Hindlimb muscle (tissue), 1 donor: ENCODE measurements at places on chromosomes 2 and 18.

- no peak for DNase-seq
Measured at GRCh38 chr2:8249141-8249540, 432.7 kb upstream of the ID2 start.

DNA sequence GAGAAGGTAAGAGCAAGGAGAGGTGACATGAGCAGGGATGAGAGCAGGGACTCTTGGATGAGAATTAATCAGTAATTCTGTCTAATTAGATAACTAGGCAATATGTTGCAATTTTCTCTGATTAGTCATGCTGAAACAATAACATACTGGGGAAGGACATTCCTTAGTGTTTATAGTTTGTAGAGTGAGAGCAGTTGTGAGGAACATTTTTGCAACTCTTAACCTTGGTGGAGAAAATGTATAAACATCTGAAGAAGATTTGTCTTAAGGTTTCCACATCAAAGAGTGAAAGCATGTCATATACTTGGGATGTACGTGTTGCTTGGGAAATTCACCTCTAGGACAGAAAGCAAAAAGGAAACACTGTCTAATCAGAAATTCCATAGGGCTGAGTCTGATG is 955.4 kb upstream of the FANCL start:
- no peak for DNase-seq

DNA sequence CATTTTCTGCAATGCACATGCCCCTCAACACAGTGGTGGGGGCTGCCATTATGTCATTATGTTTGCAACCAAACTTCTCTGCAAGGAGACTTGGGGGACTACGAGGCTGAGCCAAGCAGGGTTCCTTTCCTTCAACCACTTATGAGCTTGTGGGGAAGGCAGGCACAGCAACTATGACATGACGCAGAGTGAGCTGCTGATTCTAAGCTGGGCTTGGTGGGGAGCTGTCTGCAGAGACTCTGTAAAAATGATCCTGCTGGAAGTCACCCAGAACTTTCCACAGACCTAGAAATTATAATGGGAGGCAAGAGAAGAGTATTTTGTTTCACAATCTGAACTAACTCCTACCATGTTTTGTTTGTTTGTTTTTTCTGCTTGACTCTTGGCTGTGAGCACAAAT is 55.6 kb downstream of the INPP5D start:
- DNase-seq: no peak

- no peak for DNase-seq
Measured at GRCh38 chr2:158598862-158599517, 142.2 kb downstream of the PKP4 start.

DNA sequence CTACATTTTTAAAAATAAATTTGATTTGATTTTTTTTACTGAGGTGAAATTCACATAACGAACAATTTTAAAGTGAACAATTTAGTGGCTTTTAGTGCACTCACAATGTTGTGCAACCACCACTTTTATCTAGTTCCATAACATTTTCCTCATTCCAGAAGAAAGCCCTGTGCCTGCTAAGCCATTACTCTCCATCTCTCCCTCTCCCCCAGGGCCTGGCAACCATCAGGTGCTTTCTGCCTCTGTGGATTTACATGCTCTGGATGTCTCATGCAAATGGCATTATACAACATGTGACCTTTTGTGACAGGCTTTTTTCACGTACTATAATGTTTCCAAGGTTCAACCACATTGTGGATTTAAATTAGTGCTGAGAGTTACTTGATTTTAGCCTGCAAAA is 19.9 kb upstream of the LDLRAD4 start:
- DNase-seq: no peak

GRCh38 chr2:142536966-142537365 is 340.5 kb upstream of the KYNU start:
- no peak for DNase-seq

DNA sequence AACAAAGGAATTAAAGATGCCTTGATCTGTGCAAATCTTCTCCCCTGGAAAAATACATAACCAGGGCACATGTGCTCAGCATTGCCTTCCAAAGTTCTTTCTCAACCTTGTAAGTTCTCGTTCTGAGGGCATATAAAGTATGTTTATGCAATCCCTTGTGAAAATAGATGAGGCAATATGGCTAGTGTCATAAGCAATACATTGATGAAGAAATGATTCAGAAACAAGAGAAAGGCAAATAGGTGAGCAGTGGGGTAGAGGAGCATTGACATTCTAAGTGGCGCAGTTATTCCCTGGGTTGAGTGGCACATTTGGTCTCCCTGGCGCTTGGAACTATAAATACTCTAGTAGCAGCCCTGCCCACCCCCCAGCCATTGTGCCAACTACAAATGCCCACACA is 57.4 kb upstream of the PGAP1 start:
- DNase-seq: no peak

DNA sequence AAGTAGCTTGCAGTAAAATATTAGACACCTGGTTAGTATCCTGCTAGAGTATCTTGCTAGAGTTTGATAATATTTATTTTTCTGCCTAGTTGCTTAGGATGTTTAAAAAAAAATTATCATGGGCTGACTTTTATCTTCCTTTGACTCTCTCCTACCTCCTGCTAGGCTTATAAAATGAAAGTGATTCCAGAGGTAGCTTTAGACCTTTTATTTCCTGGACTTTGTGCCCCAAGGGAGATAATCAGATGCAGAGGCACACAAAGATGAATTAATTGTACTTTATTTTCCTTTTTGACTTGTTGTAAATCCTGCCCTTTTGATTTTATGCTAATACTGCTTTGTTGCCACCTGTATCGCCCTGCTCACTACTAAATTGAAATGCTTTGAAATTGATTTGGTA is 130.7 kb downstream of the WDSUB1 start:
- no peak for DNase-seq

DNA sequence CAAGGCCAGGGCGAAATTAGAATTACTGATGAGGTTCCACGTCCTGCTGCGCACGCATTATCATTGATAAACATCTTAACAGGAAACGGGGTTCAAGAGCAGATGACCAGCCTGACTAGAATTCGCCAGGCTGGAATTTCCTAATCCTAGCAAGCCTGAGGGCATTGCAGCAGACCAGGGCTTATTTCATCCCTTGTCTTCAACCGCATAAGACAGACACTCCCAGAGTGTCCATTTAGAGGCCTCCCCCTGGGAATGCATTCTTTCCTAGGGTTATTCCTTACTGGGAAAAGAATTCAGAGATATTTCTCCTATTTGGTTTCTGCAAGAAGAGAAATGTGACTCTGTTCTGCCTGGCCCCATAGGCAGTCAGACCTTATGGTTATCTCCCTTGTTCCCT is 486.8 kb downstream of the DPP10 start:
- DNase-seq: no peak

GRCh38 chr18:53790786-53791185 is 433.7 kb downstream of the MBD2 start:
- DNase-seq: no peak

GRCh38 chr2:168529900-168530561 is 74.0 kb downstream of the CERS6 start:
- DNase-seq: no peak

DNA sequence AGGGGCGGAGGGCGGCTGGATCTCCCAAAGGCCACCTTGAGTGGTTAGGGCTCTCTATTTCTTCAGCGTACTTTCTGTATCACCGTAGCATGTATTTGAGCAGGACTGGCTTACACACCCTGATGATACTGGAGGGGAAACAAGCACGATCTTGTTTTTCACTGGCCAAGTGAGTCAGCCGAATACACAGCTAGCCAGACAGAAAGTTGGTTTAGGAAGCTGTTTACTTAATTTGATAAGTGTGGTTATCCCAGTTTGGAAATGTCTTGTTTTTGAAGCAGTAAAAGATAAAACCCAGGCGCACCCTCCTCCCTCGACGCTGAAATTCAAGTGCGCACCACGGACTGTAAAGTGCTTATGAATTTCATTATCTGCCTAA is 582 bp downstream of the RIOK3 start:
- no peak for DNase-seq

GRCh38 chr2:38697116-38697840 is 31.4 kb downstream of the GALM start:
- no peak for DNase-seq

DNA sequence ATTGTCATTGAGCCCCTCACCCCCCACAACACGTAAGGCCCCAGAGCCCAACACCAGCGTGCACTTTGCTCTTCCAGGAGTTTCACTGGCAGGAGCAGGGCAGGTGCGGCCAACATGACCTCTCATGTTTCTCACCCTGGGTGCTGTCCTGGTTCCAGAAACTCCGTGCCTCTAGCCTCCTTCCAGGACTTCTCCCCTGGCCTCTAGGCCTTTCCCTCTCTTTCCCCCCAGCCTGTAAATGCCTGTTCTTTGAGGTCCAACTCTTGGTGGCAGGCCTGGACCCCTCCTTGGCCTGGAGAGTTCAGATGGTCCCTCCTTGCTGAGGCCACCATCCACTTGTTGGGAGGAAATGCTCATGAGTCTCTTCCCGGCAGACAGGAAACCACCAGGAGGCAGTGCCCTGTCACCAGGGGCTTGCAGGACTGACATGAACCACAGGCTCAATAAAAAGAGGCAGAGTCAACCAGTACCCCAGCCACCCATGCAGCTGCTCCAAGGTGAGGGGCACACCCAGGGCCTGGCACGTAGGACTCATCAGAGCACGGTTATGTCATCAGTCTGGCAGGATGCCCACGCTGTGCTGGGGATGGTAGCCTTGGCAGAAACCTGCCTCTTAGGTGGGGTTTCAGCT is 1.5 kb downstream of the MALL start:
- no peak for DNase-seq

DNA sequence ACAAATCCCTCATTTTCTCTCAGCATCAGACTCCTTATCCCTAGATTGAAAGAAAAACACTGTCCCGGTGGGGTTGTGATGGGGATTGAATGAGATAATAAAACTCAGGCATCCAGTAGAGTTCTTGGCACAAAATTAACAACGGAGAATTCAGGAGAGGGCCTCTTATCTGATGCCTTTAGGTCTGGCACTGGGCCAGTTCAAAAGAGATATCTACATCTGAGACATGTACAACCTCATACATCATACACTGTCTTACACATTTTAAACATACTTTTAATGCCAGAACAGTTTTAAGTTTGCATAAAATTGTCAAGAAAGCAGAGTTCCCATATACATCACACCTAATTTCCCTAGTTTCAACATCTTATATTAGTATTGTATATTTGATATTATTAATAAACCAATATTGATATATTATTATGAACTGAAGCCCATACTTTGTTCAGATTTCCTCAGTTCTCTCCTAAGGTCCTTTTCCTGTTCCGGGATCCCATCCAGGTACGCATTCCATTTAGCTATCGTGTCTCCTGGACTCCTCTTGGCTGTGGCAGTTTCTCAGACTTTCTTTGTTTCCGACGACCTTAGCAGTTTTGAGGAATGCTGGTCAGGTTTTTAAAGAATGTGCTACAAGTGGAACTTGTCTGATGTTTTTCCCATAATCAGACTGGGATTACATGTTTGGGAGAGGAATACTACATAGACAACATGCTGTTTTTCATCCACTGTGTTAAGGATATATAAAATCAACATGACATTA is 27.8 kb downstream of the NXPH2 start:
- DNase-seq: no peak

GRCh38 chr2:206797376-206797775 is 32.0 kb downstream of the FASTKD2 start:
- DNase-seq: no peak

- no peak for DNase-seq
Measured at GRCh38 chr2:138648606-138649005, 131.6 kb downstream of the NXPH2 start.

- no peak for DNase-seq
Measured at GRCh38 chr2:172887280-172887679, 151.6 kb downstream of the RAPGEF4 start.

DNA sequence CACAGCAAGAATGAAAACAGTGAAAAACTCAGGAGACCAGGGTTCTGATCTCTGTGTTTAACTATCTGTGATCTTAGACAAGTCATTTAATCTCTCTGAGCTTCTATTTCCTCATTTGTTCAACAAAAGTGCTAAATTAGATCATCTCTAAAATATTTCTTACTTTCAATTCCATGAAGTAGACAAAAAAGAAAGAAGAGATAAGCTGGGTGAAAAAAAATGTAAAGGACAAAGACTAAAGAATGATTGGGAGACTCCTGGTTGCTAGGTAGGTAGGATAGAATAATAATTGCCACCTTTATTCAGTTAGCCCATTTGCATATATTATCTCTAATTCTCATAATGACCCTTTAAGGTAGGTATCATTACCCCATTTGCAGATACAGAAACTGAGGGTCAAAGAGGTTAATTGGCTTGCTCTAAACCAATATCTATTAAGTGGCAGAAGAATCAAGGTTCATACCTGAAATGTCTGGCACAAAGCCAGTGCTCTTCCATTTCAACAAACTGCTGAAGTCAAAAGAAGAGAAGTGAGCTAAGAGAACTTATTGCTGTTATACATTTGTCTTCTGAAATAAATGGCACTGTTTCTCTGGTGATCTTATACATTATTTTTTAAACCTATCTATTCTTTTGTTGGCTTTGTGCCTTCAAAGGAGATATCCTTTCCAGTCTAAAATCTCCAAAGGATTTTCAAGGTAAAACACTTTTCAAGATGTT is 141.7 kb downstream of the OTX1 start:
- DNase-seq: no peak

- DNase-seq: no peak
Measured at GRCh38 chr2:218031261-218031660, 28.5 kb upstream of the TNS1 start.

DNA sequence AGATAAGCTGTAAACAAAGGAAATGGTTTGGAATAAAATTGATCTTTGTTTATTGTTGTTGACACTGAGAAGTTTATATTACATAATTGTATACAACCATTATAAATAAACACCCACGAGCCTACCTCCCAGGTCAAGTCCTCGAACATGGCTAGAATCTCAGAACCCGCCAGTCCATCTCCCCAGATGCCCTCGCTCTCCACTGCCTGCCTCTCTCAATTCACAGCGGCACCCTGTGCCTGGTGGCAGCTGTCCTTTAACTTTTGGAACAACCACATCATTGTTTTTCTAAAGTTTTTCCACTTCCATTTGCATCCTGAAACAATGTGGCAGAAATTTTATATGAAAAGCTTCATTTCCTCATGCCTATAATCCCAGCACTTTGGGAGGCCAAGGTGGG is 52.2 kb upstream of the OTOS start:
- DNase-seq: no peak

- peak; percentile 64 for DNase-seq
Measured at GRCh38 chr2:6977113-6977741, 60.0 kb downstream of the RNF144A start.
